ENCODE measurements at places on chromosomes 1 and 21.

DNA sequence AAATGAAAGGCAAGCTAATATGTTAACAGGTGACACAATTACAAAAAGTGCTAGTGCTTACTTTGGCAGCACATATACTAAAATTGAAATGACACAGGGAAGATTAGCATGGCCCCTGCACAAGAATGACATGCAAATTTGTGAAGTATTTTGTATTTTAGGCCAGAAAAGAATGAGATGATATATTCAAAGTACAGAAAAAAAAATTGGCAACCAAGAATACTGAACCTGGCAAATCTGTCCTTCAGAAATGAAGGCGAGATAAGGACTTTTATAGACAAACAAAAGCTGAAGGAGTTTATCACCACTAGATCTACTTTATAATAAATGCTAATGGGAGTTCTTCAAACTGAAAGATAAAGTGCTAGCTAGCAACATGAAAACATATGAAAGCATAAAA lies 350.0 kb upstream of the POU3F1 start:
- DNase-seq: no peak

DNA sequence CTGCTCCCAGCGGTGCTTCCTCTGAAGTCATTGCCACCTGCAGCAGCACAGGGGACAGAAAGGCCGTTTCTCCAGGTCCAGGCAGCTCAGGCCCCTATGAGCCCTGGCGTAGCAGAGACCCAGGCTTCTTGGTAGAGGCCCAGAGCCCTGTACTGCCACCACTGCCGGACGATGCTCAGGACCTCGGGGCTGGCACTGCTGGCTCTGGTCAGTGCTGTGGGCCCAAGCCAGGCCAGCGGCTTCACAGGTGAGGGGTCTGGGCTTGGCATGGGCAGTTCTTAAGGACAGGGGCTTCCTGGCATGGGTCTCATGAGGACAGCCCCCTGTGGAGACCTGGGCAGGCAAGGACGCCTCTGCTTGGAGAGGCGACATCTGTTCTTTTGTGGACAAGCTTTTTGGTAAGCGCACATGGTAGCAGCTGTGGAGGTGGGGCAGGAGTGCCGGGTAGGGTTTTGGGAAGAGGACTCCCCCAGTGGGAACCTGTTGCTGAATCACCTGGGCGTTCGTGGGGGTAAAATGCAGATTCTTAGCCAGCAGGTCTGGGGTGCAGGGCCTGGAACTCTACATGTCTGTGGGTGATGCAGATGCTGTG lies at the start of gene UMODL1:
Gene UMODL1 (plus strand): TSS at position 172 of the 592 bp plus-strand sequence. CDS start 0 bp downstream, at position 172.
- no peak for DNase-seq

- DNase-seq: no peak
Measured at GRCh38 chr1:104294259-104294658, 544.6 kb downstream of the AMY1C start.

DNA sequence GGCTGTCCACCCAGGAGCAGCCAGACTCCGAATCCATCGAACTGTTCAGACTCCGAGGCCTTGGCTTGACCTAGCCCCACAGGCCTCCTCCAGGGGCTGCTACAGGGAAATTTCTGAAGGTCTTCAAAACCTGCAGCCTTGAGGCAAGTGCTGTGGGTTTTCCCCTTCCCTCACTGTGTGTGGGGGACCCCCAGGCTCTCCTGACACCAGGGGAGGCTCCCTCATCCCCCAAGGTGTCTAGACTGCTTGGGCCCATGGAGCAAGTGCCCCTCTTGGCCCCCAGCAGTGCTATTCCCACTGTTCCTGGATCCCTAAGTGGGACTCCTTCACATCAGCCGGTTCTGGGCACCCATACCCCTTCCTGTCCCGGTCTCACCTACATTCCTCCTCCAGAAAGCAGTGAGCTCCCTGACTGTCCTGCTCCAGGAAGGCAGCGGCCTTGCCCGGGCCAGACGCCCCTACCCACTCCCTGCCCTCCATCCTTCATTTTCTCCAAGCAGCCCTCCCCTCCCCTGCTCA lies 814 bp downstream of the PAQR7 start:
- DNase-seq: no peak

GRCh38 chr21:29092102-29092959 lies 18.9 kb upstream of the CCT8 start:
- peak; percentile 59 for DNase-seq

DNA sequence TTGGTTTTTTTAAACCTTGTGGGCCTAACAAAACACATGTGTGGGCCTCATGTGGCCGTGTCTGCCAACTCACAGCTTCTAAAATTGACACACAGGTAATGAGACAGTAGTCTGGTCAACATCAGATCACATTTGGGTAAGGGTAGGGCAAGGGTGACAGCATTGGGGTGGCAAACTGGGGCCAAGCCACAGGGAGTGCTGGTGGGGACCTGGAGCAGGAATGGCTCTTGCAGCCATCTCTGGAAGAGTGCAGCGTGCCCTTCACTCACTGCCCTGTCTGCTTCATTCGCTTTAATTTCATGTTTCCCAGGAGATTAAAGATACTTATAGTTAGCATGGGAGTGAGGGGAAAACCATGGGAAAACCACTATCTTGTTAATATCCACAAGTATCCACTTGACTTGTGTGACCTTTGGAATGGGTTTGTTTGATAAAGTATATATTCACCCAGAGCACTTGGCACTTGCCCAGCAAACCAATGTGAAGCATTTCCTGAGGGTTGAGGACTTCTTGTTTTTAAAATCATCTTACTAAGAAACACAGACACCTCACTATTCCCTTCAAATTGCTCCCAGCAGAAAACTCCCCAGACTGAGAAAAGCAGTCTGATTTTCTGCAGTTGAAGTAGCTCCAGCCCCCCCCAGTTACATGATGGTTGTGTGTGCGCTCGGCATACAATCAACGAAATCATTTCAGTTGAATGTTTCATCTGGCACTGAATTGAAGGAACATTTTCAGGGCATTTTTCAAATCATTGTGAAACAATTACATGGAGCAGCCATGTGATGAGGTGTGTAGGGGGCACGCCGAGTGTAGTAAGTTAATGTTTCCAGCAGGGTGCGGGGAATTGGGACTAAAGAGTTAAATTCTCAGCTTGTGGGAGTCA lies 175.7 kb downstream of the VPS13D start:
- peak; percentile 58 for DNase-seq

- DNase-seq: no peak
Measured at GRCh38 chr1:225581186-225581585, 71.7 kb downstream of the ENAH start.

GRCh38 chr1:213914392-213914791 lies 73.4 kb upstream of the PROX1 start:
- DNase-seq: no peak

DNA sequence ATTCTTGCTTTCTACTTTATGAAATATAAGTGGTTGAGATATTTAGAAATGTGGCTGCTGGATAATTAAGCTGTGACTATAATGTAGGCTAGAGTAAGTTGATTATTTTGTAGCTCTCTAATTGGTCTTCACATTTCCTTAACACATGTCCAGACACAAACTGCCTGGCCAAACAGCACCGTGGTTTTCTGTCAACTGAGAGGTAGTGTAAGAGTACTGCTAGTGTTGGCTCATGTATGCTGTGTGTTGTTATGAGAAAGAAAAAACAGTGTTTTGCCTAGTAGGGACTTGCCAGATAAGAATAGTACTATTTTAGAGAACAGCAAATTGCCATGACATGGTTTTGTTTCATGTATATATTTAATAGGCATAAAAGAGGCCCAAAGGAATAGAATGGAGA lies 37.1 kb downstream of the TMED5 start:
- no peak for DNase-seq

DNA sequence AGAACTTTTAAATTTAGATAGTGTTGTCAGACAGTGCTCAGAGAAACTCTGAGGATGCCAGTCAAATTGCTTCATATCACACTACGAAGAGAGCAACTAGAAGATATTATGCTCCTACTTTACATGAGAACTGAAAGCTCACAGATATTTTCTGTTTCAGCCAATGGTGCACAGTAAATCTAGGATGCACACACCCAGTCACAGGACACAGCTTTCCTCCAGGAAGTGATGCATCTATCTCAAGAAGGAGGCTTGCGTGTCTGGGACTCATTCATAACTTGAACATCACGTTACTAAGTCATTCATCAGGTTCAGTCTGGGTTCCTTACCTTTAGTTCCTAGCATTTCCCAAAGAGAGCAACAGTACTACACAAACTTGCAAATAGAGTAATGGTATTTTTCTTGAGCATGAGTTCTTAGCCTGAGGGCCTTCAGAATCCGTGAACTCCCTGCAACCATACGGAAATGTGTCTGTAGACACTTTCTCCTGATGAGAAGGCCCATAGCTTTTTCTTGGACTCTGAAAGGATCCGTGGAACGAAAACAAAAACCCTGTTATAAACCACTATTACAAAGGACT lies 12.2 kb downstream of the ZNF697 start:
- DNase-seq: peak; percentile 32

DNA sequence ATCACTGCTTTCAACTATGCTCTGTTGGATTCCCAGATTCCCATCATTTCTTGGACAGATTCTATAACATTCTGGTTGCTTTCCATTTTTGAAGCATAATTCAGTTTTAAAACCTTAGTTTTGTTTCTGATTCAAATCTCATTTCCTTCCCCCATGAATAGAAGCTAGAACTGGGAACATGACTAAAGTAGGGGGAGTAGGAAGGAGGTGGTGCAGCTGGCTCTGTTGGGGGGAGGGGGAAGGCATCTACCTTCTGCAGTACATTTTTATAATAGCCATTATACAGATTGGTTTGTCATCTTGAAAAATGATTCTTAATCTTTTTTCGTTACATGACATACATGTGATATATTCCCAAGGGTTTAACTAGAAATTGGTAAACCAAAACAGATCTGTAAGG lies 48.1 kb downstream of the SMG7 start:
- DNase-seq: no peak

DNA sequence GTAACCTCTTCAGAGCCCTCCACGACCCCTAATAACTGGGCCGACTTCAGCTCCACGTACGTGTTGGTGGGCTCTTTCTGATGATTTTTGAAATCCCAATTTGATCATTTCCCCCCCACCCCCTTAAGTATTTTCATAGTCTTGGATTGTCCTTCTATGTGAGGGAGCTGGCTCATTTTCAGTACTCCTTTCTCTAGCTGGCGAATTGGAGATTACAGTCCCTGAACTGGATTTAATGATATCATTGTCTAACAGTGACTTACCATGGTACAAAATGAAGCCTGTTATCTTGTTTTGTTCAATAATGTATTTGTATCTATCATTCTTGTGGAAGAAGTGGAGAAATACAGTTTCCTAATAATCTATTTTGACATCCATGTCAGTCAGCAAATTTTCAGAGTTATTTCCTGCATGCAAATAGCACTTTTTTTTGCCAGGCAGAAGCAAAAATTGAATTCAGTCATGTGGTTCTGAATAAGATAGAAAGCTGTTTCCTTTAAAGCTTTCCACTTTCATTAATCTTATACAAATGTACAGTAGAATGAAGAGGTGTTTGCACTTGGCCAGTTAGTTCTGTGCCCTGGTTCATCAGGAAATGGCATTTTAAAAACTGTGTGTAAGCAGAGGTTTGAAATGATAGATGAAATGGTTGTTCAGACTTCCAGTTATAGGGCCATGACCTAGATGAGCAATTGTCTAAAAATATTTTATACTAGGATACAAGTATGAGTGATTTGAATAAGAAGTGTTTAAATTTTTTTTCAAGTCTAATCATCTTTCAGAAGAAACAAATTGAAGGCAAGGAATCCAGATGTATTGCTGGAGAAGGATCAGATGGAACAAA lies 104.2 kb downstream of the ATP5PO start:
- no peak for DNase-seq
